ENCODE measurements at places on chromosomes 2 and 18.

DNA sequence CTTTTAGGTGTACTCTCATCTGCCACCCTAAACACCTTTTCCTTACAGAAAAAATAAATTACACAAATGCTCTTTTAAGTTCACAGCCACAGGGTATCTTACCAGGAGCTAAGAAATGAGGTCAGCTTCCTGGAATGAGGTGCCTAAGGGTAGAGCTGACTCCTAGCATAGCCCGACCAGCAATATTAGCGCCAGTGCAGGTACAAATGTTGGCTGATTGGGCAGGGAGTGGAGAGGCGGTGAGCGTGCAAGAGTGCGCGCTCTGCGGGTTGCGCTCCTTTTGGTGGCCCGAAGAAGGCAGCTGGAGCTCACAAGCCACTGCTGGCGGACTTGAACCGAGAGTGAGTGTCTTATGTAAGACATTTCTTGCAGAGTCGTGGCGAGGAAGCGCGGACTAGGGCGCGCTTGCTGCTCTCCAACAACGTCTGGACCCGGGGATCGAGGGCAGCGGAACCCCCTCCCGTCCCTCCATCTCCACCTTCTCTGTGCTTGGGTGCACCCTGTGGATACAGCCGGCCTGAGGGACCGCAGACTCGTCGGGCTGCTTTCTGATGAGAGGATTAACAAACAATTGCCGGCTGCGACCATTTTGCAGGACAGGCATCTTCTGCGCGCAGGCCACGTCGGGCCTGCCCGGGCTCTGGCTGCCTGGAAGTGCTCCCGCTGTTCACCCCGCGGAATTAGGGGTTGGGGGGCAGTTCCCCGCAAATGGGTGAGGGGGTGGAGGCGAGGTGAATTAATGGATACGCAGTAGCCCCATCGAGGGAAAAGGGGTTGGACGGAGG is 17.3 kb downstream of the BOLA3 start:
- no peak for DNase-seq

DNA sequence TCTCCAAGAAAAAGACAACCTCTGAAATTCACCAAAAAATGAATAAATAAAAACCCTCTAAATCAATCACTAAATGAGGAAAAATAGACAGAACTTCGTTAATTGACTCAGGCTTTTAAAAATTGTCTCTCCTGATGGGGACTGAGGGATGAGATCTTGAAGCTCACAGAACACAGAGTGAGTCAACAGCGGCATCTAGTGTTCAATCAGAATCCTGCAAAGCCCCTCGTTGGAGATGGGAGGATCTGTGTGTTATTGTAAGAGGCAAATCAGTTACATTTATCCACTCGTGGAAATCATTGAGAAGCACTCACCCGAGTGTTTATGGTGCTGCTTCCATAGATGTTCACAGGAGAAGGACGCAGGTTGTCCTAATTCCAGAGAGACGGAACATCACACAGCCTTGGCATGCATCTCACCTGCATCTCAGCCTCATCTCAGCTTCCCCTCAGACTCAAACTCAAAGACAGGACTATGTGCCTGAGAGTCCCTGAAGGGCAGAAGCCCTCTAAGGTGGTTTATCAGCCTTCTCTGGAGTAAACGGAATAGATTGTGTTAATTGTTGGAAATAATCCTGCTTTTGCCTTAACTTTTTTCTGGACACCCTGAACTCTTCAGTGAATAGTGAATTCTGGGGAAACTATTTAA is 82.0 kb downstream of the MREG start:
- no peak for DNase-seq

DNA sequence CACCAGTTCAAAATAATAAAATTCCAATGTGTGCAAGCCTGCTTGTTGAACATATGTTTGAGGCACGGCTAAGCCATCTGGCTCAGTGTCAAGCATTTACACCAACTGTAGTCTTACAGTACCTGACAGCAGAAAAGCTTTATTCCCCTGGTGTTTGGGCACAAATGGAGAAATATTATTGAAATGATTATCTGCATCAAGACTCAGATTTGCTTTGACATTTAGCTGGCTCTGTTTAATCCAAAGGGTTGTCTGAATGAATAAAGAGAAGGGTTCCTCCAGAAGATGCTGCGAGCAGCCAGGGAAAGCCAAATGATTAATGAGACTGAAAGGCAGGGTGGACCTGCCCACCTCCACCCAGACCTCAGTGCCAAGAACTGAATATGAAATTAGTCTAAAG is 393.2 kb upstream of the GALNT5 start:
- DNase-seq, result peak; percentile 62

DNA sequence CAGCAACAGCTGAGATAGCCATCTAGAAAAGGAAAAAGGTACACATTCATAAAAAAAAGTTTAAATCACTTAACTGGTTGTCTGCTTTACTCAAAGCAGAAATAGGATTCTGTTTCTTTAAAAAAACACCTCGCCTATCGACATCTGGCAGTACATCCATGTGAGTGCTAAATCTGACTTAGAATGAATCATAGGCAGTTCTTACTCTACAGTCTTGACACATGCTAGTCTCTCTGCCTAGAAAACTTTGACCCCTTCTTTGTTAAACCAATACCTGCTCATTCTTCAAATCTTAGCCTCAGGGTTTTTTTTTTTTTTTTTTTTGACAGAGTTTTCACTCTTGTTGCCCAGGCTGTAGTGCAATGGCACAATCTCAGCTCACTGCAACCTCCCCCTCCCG is 37.1 kb upstream of the GPR75 start:
- DNase-seq, result peak; percentile 5

- DNase-seq, result no peak
Observed at GRCh38 chr2:2577407-2577831, 246.3 kb upstream of the MYT1L start.

GRCh38 chr18:26634631-26635030 is 86.3 kb upstream of the KCTD1 start:
- no peak for DNase-seq

DNA sequence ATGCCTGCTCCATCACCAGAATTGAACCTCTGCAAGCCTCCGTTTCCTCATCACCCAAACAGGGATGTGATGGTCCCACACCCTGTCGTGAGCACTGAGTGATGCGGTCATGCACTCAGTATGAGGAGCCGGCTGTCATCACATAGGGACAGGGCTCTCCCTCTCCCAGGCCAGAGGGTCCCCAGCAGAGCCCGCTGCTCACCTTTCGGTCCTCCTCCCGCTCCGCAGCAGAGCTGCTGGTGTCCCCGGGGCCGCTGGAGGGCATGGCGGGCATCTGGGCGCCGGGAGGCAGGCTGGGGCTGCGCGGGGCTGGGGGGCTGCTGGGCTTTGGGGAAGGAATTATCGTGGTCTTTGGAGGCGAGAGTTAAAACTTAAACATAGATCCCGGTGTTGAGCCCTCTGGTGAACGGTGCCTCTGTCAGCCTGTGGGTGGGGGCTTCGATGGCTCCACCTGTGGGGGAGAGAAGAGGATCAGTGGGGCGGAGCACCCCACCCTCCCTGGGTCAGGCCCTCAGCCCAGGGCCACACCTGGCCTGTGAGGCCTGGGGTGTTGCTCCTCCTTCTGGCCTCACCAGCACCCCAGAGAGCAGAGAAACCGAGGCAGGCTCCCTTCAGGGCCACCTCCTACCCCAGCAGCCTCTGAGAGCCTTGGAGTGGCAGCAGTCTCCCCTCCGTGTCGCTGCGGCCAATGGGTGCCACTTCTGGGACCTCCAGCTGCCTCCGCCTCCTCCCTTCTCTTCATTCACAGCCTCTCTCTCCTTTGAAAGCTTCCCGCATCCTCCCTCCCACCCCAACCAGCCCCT is 27.8 kb downstream of the DNMT3A start:
- no peak for DNase-seq

GRCh38 chr2:136238286-136239078 is 120.5 kb upstream of the CXCR4 start:
- peak; percentile 78 for DNase-seq

DNA sequence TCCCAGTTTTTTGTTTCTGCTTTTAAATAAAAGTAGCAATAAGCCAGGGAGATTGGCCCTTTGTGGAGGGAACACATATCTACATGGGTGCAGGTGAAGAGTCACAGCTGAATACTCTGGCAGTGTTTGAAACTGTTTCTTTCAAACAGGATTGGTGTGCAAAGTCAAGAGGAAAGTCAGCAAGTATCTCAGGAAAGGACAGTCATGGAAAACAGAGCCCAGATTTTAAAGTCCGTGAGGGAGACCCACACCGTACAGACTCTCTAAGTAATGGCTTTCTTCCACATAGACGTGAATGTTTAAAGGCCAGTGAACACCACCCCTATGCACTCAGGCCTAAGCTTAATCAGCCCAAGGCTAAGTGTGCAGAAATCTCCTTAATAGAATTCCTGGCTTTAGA is 95.3 kb downstream of the GFPT1 start:
- no peak for DNase-seq

GRCh38 chr2:84897773-84898172 is 7.7 kb upstream of the TMSB10 start:
- DNase-seq, result no peak

DNA sequence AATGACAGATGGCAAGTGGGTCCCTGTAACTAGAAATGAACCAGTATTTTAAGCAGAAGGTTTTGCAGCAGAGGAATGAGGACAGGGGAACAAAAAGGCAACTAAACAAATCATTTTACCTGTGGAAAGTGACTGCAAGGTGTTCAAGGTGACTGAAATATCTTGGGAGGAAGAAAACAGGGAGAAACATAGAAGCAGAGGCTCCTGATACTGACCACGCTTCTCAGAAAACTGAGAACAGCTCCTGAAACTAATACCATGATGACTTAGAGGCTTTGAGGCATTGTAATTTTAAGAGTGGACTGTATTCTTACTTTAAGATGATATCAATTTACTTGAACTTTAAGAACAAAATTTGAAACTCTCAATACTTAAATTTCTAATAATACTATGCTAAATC is at the start of gene DYTN:
TSS of gene DYTN (minus strand) at position 101 of the 400 bp plus-strand sequence. CDS start 117 bp downstream, outside the sequence.
- no peak for DNase-seq

DNA sequence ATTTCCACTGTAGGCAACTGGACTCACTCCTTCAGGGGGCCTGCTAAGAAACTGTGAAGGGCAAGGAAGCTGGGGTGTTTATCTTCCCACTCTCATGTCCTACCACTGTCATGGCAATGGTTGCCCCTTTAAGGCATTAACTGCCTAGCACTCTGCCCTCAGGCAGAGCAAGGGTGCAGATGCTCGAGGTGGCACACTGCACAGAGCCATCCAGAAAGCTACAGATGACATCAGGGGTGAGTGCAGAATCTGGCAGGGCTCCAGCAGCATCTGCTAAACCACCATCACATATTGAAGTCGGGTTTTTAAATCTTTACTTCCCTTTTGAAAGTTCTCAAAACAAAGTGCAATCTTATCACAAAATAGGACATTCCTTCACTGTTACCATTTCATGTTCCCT is 75.4 kb downstream of the RAPGEF4 start:
- DNase-seq, result no peak

GRCh38 chr18:56413862-56414261 is 224.5 kb downstream of the TXNL1 start:
- no peak for DNase-seq

- DNase-seq, result peak; percentile 38
Observed at GRCh38 chr2:111972955-111973565, 74.7 kb downstream of the MERTK start.

- DNase-seq, result no peak
Observed at GRCh38 chr18:21682371-21683051, 22.1 kb downstream of the ABHD3 start.

DNA sequence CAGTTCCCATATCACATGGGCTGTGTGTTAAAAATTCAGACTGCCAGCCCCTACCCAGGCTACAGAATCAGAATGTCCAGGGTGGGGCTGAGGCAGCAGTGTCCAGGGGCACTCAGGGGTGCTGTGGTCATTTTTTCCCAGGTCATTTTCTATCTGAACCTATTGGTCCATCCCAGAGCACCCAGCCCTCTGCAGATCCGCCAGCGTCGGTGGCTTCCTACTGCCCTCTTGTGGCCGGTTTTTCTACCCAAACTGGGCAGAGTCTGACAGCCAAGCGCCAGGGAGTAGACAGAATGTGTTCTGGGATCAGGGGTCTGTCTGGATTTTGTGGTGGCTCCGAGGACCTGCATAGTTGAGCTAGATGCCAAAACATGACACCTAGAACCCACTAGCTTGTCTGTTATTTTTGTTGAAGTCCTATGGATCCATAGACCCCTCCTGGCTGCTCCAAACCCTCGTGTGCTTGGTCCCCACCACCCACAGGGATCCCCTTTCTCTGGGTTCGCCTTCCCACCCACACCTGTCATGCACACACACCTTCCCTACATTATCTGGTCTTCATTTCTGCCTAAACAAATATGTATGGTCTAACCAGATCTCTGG is 34.1 kb upstream of the RMDN2 start:
- no peak for DNase-seq

GRCh38 chr18:63953811-63954210 is 4.7 kb downstream of the HMSD start:
- DNase-seq, result no peak

- no peak for DNase-seq
Observed at GRCh38 chr2:31762085-31762484, 181.3 kb upstream of the SRD5A2 start.

DNA sequence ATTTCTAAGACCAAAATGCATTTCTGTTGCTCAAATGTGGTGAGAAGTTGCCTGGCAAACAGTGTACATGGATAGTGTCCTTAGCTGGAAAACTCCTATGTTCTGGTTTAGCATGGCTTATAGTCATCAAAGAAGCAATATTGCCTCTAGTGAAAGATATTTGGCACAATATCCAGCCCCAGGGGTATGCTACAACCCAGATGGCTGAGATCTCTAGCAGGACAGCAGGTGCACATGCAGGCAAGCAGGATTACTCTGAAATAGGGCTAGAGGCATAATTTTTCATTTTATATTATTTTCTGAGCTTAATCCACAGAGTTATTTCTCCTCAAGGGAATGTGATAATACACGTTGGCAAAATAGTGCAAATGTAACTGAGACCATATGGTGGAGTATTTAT is 34.0 kb downstream of the CCDC195 start:
- DNase-seq, result no peak

- DNase-seq, result no peak
Observed at GRCh38 chr2:167869200-167869599, 378.2 kb downstream of the STK39 start.

GRCh38 chr2:188969651-188970050 is 4.5 kb upstream of the COL3A1 start:
- no peak for DNase-seq

- no peak for DNase-seq
Observed at GRCh38 chr2:3102922-3103569, 274.6 kb downstream of the EIPR1 start.

DNA sequence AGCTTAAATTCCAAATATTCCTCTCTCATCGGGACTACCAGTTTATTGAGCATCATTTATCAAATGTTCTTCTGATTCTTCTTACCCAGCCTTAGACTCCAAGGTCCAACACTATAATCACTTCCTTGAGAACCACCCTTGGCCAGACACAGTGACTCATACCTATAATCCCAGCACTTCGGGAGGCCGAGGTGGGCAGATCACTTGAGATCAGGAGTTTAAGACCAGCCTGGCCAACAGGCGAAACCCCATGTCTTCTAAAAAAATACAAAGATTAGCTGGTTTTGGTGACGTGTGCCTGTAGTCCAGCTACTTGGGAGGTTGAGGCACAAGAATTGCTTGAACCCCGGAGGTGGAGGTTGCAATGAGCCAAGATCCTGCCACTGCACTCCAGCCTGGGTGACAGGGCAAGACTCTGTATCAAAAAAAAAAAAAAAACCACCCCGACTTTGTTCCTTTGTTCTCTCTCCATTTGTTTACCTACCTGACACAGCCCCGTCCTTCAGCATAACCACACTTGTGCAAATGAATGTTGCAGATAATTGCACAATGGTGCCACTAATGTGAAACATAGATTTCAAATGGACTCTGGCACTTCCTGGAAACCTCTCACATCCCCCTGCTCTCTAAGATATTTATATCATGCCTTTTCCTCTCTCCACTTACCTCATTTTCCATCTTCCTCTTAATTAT is 38.9 kb upstream of the LPIN2 start:
- peak; percentile 82 for DNase-seq

Measured in retinal pigment epithelial cell (primary cell).